Head of caudate nucleus (tissue), 42 donors: ENCODE measurements at places on chromosomes 1 and 21.

DNA sequence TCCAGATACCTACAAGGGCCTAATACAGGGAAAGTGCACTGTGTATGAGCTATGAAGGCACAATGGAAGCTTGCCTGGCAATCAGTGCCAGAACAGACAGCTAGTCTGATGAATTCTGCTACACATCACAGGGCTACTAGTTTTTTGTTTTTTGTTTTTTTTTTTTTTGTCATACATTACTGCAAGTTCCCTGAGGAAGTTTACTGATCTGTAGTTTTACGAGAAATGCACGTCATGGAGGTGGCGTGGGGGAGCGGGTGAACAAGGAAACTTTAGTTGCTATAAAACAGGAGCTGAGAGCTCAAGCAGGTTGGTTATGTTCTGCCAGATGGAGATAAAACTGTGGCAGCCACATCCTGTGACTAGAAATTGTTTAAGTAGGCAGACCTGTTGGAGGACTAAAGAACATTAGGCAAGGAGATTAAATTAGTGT, 17.7 kb downstream of the PTPRC start:
- no peak for DNase-seq

DNA sequence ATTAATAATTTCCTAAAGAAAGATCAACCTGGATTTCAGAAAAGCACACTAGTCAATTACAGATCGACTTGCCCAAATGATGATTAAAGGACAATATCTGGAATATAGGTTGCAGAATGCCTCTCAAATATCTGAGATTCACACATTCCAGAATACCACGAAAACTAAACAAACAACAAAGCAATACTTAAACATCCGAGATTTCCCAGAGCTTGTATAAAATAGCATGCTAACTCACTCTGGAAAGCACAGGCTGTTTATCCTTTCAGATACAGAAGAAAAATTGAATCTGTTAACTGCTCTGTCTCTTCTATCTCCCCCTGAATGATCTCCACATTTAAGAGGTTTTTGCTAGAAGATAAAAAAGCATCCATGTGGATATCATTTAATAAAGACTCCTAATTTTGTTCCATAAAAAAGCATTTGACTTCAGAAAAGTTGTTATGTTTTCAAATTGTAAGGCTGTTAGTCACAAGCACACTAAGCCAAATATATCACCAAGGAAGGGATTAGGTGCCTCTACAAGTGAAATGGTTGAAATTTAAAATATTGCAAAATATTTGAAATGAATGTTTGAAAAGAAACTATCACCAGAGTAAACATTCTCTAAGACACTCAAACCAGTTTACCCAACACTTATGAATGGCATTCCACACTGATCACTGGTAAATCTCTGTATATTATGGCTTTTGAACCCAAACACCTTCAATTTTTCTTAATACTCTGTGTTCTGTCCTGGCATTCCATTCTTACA, 865.1 kb upstream of the ADAMTS5 start:
- DNase-seq, result no peak

GRCh38 chr1:1847061-1847850, 43.6 kb downstream of the GNB1 start:
- DNase-seq, result no peak

- DNase-seq, result no peak
Observed at GRCh38 chr1:84583648-84584047, 9.4 kb upstream of the CTBS start.

- no peak for DNase-seq
Observed at GRCh38 chr1:107363154-107363553, 222.3 kb downstream of the NTNG1 start.
